ENCODE measurements at places on chromosomes 3 and 15. TPM values are rescaled to one million over a fixed set of nuclear protein-coding genes. Genes with fewer than 3 reads are reported as not detected.

The GOLGA6L9 gene
- 3.9 TPM for total RNA-seq

The EHHADH gene
- 4.0 TPM for total RNA-seq

The PPP4R2 gene
- 85.5 TPM for total RNA-seq

The SHF gene
- total RNA-seq = 19.8 TPM

The OIP5 gene
- 13.5 TPM for total RNA-seq
